ENCODE measurements at places on chromosomes 5 and 9. TPM values are rescaled to one million over a fixed set of nuclear protein-coding genes. Genes with fewer than 3 reads are reported as not detected.

Gene BTNL8
- not detected for total RNA-seq

Gene HIGD2A
- total RNA-seq = 266 TPM

Gene C5
- total RNA-seq = 12.4 TPM

Gene SLC46A2
- not detected for total RNA-seq

Gene UNC13B
- total RNA-seq = 10.7 TPM

Gene SLC34A1
- not detected for total RNA-seq

Gene OLFML2A
- 28.2 TPM for total RNA-seq

Gene PGGT1B
- 21.5 TPM for total RNA-seq

Gene NXNL2
- total RNA-seq = 0.85 TPM

Gene SEMA6A
- total RNA-seq = 0.10 TPM

Gene PCDHGA11
- total RNA-seq = not detected

Gene KCNIP1
- not detected for total RNA-seq

Gene KIF4B
- not detected for total RNA-seq

Gene GLDC
- 13.3 TPM for total RNA-seq

Gene BSPRY
- total RNA-seq = not detected

Gene MEF2C
- total RNA-seq = not detected

Gene PLEKHG4B
- total RNA-seq = 1.7 TPM

Data from A549 treated with Mapracorat at 1 μM for 4 hours (cell line).